Right cardiac atrium (tissue), 5 donors: ENCODE measurements at places on chromosomes 16 and 17. TPM values are rescaled to one million over a fixed set of nuclear protein-coding genes. Genes with fewer than 3 reads are reported as not detected.

The KRT31 gene
- polyA plus RNA-seq: not detected

The GNGT2 gene
- 2.7 TPM for polyA plus RNA-seq

The CMTM2 gene
- not detected for polyA plus RNA-seq

The STAT3 gene
- 46.9 TPM for polyA plus RNA-seq

The VAT1L gene
- polyA plus RNA-seq: 7.7 TPM

The OR1A1 gene
- not detected for polyA plus RNA-seq

The ZFPM1 gene
- 7.7 TPM for polyA plus RNA-seq

The ASGR1 gene
- 0.57 TPM for polyA plus RNA-seq

The KRTAP4-6 gene
- not detected for polyA plus RNA-seq

The FNDC8 gene
- not detected for polyA plus RNA-seq

The NAGS gene
- polyA plus RNA-seq: 1.8 TPM

The CCL13 gene
- polyA plus RNA-seq: 2.0 TPM

The GINS3 gene
- 6.5 TPM for polyA plus RNA-seq

The ZNF764 gene
- polyA plus RNA-seq: 7.0 TPM

The HIGD1B gene
- polyA plus RNA-seq: 10.3 TPM

The PPY gene
- not detected for polyA plus RNA-seq

The SLC9A5 gene
- 1.9 TPM for polyA plus RNA-seq

The PIK3R5 gene
- 2.0 TPM for polyA plus RNA-seq

The HAS3 gene
- polyA plus RNA-seq: 0.50 TPM

The CDRT15 gene
- not detected for polyA plus RNA-seq

The JPT1 gene
- 40.5 TPM for polyA plus RNA-seq

The PLXDC1 gene
- polyA plus RNA-seq: 13.0 TPM

The CEP112 gene
- 11.1 TPM for polyA plus RNA-seq

The PIK3R6 gene
- polyA plus RNA-seq: 0.86 TPM

The CD79B gene
- polyA plus RNA-seq: 2.7 TPM
